IPS DF 19.7 (cell line): ENCODE measurements at places on chromosomes 12 and 14.

- DNase-seq = no peak
These were observed 67.5 kb downstream of the DIP2B start for GRCh38 chr12:50572287-50572686.

GRCh38 chr14:80872645-80873044 lies 68.9 kb downstream of the CEP128 start:
- DNase-seq = no peak

DNA sequence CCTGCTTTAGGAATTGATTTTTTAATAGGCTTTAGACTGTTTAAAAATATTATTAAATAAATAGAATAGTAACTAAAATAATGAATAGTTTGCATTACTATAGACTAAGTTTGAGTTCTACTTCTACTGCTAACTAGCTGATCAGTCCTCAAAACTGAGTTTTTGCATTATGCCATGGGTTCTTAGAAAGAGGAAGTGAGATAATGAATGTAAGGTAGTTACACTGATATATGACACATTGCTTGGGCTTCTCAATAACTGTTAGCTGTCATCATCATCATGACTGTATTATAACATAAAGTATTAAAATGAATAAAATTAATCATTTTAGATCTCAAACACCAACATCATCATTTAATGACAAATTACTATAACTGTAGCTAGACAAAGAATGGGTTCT lies 949.7 kb downstream of the TRHDE start:
- DNase-seq = no peak

DNA sequence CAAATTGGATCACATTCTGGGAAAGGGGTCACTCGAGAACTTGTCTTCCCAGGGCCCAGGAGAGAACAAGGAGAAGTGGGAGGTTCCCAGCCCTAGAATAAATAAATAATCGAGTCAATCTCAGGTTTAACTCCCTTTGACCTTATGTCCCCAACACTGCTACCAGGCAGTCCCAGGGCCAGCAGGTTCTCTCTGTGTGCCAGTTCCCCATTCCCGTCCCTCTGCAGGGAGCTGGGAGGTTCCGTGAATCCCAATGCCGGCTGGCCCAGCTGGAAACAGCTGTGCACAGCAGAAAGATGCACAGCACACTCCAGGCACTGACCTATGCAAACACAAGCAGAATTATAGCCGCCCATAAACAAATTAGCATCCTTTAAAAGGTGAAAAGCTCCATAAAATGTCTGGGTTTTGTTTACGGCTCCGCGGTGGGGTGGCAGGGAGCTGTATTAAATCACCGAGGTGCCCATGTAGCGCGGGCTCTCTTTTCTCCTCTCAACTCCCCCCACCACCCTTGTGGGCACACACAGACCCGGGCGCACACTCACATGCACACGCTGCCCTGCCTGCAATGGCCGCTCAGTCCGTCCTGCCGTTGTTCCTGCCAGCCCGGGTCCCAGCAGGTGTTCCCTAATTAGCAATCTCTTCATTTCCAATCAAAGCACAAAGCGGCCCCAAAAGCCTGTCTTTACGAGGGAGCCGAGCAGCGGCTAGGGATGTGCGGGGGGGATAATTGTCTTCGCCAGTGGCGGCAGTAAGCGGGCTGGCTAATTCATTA lies 46.6 kb upstream of the ESRRB start:
- DNase-seq = no peak

- no peak for DNase-seq
These were observed 53.2 kb downstream of the SMOC1 start for GRCh38 chr14:69932391-69932790.

DNA sequence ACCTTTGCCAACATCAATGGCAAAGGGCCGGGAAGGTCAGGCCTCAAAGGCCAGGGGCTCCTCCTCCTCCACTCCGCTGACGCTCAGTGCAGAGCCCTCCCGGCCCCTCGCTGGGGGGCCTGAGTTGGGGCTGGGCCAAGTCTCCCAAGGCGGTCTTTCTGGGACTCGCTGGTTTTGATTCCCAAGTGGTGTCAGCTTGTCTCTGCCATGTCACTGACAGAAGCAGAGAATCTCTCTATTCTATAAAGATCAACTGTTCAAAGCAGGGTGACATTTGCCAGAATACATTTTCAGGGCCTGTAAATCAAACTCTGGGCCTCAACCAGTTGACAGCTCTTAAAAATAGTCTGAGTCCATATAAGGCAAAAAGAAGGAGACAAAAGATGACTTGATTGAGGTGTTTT lies 75.9 kb downstream of the CCDC88C start:
- no peak for DNase-seq

DNA sequence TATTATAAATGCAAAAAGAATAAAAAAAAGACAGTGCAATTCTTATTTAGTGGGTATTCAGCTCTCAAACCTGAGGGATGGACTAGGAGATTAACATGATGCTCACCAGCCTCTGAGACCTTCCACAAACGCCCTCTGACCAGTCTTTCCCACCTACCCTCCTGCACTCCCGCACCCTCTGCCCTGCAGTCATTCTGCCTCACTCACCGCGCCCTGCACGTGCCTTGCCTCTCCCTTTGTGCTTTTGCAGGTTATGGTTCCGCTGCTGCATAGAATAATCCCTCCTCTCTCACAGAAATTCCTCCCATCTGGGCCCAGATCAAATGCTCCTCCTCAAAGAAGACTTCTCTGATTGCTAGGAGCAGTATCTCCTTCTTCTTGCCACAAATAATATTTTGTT lies 28.5 kb upstream of the TMCC3 start:
- DNase-seq = no peak

DNA sequence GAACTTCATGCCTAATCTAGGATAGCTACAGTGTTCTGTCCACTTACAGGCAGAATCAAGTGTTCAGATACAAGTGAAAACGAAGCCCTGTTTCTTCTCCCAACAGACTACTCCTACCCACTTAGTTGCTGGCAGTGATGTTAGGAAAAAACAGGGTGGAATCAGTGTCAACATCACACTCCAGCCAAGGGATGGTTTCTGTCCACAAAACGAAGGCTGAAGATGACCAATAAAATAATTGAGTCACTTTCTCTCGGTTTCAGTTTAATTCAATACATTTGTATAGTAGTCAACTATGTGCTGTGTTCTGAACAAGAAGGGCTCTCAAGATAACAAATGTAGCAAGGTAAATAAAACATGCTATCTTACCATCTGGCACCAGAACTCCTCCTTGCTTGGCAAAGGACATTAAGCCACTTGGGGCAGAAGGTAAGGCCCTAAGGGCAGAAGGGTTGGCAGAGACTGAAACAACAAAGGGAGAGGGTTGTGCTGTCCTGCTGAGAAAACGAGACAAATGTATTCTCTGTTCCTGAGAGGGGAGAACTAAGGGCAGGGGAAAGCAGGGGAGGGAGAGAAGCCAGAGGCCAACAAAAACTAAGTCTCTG lies 393.6 kb downstream of the DPF3 start:
- DNase-seq = no peak

DNA sequence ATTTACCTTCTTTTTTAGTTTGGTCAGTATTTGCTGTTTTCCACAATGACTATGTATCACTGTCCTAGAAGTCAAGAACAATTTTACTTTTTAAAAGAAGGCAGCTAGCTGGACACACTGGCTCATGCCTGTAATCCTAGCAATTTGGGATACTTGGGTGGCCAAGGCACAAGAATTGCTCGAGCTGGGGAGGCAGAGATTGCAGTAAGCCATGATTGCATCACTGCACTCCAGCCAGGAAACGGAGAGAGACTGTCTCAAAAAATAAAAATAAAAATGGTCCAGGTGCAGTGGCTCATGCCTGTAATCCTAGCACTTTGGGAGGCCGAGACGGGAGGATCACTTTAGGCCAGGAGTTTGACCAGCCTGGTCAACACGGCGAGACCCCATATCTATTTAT lies 28.3 kb downstream of the MDM1 start:
- DNase-seq = no peak

DNA sequence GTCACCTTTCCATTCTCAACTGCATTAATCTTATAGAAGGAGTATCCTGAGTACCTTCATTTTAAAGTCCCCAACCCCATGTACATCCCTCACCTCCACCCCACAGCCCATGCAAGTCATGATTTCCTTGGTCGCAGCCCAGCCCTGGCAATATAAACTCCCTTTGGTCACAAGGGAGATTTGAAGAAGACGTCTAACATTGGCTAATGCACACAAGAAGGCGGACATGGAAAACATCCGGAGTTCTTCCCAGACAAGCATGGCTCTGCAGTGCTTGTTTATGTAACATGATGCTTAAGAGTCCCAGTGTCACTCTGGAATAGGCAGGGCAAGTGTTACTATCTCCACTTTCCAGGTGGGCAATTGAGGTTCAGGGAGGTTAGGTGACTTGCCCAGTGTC lies 277.6 kb downstream of the DPF3 start:
- no peak for DNase-seq

DNA sequence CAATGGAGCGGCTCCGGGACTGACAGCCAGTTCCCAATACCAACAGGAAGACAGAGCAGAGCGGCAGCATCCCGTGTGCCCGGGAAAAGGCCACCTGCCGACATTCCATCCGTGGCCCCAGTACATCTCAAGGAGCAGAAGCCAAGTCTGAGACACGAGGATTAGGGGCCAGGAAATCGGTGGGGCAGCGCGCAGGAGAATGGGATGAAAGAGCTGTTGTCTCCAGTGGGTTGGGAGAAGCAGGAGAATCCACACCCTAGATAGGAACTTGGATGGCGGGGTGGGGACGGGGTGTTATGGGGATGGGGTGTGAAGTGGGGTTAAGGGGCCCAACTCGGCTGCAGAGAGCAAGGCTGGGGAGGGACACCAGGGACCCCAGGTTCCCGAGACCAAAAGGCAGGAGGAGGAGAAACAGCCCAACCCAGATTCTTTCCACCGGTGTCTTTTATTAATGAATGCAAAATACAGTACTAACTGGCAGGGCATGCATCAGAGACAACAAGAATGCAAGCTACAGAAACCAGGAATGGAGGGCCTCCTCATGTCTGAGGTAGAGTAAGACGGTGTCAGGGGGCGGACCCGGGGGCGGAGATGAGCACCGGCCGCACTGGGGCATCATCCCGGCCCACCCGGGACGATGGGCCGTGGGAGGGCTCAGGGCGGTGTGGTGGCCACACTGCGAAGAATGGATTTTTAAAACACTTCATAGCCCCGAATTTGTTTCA lies 50.3 kb downstream of the BEGAIN start:
- DNase-seq = no peak

DNA sequence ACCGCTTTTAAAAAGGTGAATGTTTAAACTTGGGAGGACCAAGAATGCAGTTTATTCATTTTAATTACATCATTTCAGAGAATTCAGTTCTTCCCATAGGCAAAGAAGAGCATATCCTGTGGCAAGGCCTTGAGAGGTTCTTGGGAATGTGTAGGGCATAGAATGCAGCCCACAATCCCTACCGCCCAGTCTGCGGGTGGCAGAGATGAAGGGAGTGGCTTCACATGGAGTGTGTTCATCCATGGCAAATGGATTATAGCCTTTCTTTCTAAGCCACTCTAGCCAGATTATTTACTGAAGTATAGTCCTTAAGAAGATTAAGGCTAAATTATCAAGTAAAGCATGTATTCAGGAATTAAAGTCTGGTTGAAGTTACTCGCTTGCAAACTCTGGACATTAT lies 97.4 kb downstream of the TSPAN8 start:
- DNase-seq = no peak
